NCI-H2171 treated with DMSO at 0.1 percent for 48 hours (cell line): ENCODE measurements at places on chromosomes 1 and 21.

- no peak for DNase-seq
Measured at GRCh38 chr1:116193768-116194167, 82.6 kb downstream of the MAB21L3 start.

DNA sequence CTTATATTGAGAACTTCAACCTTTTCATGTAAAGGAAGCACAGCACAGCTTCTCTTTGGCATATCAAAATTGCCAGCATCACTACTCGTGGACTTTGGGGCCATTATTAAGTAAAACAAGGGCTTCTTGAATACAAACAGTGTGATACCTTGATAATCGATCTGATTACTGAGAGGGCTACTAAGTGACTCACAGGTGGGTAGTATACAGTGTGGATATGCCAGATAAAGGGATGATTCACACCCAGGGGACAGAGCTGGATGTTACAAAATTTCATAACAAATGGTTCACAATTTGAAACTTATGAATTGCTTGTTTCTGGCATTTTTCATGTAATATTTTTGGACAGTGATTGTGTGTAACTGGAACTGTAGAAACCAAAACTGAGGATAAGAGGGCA lies 15.4 kb downstream of the HDAC1 start:
- DNase-seq, result no peak

GRCh38 chr1:72202761-72203160 lies 79.6 kb downstream of the NEGR1 start:
- no peak for DNase-seq

DNA sequence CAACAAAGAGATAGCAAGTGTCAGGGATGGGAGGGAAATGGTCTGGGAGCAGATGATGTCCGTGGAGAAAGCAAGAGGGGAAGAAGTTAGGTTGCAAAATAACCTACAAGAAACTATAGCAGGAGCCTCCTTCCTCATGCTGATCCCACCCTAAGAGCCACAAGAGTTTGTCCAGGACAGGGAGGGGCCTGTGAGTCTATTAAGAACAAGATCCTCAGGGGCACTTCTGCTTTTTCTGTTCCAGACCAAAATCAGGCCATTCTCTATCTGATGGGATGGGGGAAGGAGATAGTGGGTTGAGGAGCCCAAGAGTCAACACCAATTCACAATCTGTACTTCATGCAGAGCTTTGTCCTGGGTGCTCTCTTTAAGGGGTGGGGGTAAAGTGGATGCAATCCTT lies 7.7 kb upstream of the ATP1A4 start:
- DNase-seq, result no peak

DNA sequence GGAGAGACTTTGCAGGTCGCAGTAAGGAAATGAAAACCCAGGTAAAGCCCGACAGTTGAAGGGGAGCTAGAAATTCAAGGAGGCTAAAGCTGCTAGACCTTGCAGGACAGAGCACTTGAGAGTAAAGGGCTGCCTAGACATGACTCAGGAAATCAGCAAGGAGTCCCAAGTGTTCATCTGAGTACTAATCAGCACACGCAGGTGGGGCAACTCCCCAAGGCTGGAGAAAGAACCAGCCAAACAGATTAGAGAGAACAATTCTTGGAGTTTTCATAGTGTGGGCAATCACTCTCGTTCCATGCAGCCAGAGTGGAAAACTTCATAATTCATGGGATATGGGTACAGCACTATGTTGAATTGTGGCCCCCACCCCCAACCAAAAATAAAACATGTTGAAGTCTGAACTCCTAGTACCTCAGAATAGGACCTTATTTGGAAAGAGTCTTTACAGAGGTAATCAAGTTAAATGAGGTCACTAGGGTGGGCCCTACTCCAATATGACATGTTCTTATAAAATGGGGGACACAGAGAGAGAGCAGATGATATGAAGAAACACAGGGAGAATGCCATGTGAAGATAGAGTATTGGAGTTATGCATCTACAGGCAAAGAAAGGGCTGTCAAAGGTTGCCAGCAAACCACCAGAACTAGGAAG lies 28.0 kb downstream of the SYDE2 start:
- no peak for DNase-seq

- no peak for DNase-seq
Measured at GRCh38 chr1:77060000-77060399, 159.2 kb downstream of the PIGK start.

GRCh38 chr1:222918801-222919477 lies 104.1 kb downstream of the DISP1 start:
- DNase-seq, result peak; percentile 52

DNA sequence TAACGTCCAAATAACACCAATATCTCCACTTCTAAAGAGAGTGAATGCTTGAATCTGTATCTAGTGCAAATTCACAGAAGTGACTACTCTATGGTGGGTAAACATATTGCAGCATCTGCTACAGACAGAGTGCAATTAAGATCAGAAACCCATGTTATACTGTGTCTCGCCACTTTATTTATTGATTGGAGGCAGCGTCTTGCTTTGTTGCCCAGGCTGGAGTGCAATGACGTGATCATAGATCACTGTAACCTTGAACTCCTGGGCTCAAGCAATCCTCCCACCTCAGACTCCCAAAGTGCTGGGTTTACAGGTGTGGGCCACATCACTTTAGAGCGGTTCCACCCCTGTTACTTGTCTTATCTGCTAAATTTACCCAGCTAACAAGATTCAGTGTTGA lies 57.0 kb downstream of the HLCS start:
- DNase-seq, result no peak

GRCh38 chr1:98644510-98644909 lies 17.0 kb upstream of the SNX7 start:
- DNase-seq, result no peak

GRCh38 chr1:94504601-94505000 lies 37.0 kb downstream of the F3 start:
- no peak for DNase-seq

- no peak for DNase-seq
Measured at GRCh38 chr1:1929102-1929638, 10.1 kb upstream of the TMEM52 start.

DNA sequence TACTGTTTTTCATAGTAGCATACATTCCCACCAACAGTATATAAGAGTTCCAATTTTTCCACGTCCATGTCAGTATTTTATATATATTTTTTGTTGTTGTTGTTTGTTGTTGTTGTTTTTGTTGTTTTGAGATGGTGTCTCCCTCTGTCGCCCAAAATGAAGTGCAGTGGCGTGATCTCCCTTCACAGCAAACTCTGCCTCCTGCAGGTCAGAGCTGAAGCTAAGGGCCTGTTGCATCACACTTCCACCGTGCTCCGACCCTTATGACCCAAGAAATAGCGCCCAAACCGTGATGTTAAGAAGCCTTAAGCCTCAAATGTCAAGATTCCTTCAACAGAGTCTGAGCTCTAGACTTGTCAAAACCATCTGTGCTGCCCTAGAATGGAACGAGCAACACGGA lies 2032.3 kb downstream of the MRPL39 start:
- no peak for DNase-seq

DNA sequence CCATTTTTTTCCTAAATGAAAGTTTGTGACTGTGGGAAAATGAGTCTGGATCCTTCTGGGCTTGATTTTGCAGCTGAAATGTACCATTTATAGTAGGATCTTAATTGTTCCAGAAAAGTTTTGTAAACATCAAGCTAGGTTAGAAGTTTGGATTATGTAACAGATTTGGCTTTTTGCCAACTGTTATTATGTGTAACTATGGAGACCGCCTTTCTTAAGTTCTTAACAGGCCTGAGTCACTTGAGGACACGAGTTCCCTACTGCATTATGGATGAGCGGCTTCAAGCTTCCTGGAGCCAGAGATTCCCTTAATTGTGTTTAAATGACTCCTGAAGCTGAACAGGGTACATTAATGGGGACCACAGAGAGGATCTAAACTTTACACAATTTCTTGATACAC lies 22.2 kb downstream of the SLC25A33 start:
- DNase-seq, result peak; percentile 86

- no peak for DNase-seq
Measured at GRCh38 chr21:15250384-15250783, 185.6 kb upstream of the NRIP1 start.

DNA sequence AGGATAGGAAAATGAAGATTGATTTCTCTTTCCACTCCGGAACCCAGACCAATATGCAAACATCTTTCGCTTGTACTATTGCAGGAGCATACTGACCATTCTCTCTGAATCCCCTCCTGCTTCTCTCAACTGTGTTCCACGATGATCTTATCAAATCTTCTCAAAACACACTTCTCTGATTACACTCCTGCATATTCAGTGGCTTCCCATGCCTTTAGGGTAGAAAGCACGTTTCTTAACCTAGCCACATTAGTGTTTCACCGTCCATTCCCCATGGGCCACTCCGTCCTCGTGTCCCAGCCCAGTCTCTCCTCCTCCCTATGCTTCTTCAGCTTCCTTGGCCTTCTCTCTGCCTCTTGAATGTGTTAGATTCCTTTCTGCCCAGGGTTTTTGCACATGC lies 198.5 kb downstream of the ZP4 start:
- no peak for DNase-seq

DNA sequence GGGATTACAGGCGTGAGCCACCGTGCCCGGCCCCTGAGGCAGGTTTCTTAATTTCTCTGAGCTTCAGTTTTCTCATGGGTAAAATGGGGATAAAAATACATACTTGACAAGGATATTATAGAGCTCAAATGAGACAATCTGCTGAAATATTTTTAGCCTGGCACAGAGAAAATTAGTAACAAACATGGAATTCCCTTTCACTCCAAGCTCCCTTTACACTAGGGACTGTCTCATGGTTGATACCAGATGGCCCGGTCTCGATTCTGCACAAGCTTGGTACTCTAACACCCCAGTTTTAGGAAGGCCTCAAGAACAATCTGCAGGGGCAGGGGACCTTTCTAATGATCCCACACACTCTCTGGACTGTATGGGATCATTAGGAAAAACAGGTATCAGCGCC lies 671.7 kb downstream of the SMYD3 start:
- DNase-seq, result no peak

- no peak for DNase-seq
Measured at GRCh38 chr1:234944439-234945344, 183.9 kb downstream of the TOMM20 start.

- DNase-seq, result no peak
Measured at GRCh38 chr1:71304125-71304524, 223.3 kb upstream of the ZRANB2 start.

- DNase-seq, result no peak
Measured at GRCh38 chr1:81069856-81070255, 730.9 kb upstream of the ADGRL2 start.

GRCh38 chr1:20720631-20721091 lies 2.9 kb upstream of the KIF17 start:
- DNase-seq, result no peak

DNA sequence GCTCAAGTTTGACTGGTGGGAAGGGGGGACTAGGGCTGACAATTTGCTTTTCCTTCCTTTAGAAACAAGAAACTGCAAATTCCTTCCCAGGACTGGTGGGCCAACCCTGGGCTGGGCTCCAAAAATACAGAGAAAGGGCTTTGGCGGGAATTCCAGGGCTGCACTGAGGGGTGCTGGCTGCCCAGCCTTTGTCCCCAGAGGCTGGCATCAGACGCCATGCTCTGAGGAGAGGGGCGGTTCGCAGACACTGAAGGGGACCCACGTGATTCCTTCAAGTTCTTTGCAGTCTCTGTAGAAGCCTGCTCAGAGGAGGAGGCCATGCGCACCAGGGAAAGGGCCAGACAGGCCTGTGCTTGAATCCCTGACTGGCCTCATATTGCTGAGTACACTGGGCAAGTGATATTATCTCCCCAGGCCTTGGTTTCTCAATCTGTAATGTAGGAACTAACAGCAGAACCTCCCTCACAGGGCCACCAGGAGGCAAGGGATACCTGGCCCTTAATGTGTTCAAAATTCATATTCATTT lies 119.5 kb downstream of the EPHB2 start:
- DNase-seq, result no peak

- no peak for DNase-seq
Measured at GRCh38 chr1:19885821-19886220, 3.6 kb downstream of the OTUD3 start.

DNA sequence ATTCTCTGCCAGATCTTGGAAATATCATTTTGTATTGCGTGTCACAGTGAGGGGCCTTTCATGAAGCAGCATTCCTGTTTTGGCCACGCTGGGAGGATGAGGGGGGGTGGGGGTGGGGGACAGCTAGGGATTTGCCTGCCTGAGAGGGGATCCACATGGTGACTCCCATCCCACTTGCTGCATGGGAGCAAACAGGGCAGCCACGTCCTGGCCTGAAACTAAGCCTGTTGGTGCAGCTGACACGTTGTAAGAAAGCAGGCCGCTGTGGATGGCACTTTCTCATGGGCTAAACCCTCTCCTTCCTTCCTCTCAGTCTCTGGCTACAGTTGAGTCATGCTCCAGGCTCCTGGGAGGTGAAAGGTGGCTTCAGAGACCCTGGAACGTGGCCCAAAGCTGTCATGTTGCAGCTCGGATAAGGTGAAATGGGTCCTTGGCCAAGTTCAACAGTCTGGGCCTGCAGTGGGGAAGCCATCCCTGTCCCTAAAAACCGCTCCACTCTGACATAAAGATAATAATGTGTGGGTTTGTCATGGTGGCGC lies 346.7 kb upstream of the VAMP3 start:
- DNase-seq, result no peak

GRCh38 chr1:153652805-153653500 lies 5.5 kb upstream of the SNAPIN start:
- DNase-seq, result no peak

GRCh38 chr1:62826901-62827300 lies 43.0 kb downstream of the ATG4C start:
- no peak for DNase-seq

DNA sequence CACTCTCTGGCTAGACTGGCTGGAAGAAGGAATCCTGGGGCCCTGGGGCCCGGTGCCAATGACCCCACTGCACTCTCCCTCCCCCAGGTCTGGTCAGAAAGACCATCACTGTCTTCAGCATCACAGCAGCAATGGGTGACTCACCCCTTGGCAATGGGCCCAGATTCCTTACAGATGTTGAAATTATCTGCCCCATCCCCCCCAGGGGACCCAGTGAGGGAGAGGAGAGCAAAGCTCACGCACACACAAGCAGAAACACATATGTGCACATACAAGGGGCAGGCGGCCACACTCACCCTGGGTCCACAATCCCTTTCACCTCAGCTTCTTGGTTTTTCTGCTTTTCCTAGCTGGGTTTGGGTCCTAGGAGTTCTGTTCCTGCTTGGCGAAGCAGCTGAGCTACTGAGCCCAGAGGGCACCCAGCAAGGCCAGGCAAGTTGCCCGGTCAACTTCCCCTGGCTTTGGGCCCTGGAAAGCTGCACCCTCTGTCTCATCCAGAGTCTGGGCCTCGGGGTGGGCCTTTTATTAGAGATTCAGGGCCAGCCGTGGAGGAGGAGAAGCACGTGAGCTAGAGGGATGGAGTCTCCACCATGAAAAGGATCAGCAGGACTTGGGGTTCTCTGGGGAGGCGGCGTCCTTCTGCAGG lies 2.6 kb downstream of the COL16A1 start:
- peak; percentile 63 for DNase-seq

- DNase-seq, result no peak
Measured at GRCh38 chr1:78351551-78352216, 139.1 kb upstream of the PTGFR start.

- no peak for DNase-seq
Measured at GRCh38 chr1:228207851-228208821, at the start of gene OBSCN. Gene OBSCN (plus strand): TSS chr1:228208044. CDS start chr1:228211784, 3,740 bp downstream.

GRCh38 chr1:150464422-150464826 lies 22.8 kb upstream of the TARS2 start:
- DNase-seq, result peak; percentile 59

GRCh38 chr1:35379317-35380000 lies 111.0 kb downstream of the ZMYM4 start:
- no peak for DNase-seq

- no peak for DNase-seq
Measured at GRCh38 chr1:160614410-160614809, 32.4 kb downstream of the SLAMF1 start.
